ENCODE measurements at places on chromosomes 11 and 22. TPM values are rescaled to one million over a fixed set of nuclear protein-coding genes. Genes with fewer than 3 reads are reported as not detected.

The LSP1 gene
- total RNA-seq, result 1.3 TPM

The ASPHD2 gene
- total RNA-seq, result 4.1 TPM

DNA sequence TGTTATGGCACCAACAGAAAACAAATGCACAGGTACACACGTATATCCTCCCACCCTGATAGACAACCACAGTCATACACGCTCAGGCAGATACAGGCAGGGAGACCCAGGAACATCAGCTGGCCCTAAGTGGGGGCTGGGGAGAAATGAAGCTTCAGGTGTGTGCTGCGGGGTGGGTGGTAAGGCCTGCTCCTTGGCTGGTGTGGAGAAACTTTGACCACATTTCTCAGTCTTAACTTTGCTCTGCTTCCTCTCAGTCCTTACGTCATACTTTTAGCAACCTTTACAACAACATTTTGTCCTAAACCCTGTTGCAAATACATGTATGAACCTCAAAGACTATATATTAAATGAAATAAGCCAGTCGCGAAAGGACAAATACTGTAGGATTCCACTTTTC, 6.7 kb upstream of the ANAPC15 start:
- no peaks in the 10 kb centered on the region for H3K36me3 ChIP-seq
- no peak overlapping the region for H3K27ac ChIP-seq
- H3K27me3 ChIP-seq, result no peaks in the 10 kb centered on the region
- H3K4me1 ChIP-seq, result no peaks in the 10 kb centered on the region
- DNase-seq, result no peak

DNA sequence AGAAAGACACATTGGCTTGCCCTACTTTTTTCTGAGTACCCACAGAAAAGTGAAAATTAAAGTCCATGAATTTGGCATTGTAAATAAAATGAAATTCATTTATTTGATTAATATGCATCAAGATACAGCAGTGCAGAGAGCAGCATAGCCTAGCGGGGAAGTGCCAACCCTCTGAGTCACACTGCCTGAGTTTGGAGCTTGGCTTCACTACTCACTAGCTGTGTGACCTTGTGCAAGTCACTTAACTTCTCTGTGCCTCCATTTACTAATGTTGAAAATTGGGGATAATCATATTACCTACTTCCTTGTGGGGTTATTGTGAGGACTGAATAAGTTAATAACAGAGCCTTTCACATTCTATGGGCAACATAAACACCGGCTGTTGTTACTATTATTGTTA, 111.5 kb upstream of the CSNK2A3 start:
- H3K27me3 ChIP-seq, result no peaks in the 10 kb centered on the region
- no peak overlapping the region for H3K27ac ChIP-seq
- no peaks in the 10 kb centered on the region for H3K4me1 ChIP-seq
- H3K4me3 ChIP-seq, result no peak overlapping the region
- H3K36me3 ChIP-seq, result no peaks in the 10 kb centered on the region
- DNase-seq, result no peak

GRCh38 chr22:29937940-29938693, 55.1 kb downstream of the MTMR3 start:
- H3K27me3 ChIP-seq, result no peaks in the 10 kb centered on the region
- DNase-seq, result no peak

DNA sequence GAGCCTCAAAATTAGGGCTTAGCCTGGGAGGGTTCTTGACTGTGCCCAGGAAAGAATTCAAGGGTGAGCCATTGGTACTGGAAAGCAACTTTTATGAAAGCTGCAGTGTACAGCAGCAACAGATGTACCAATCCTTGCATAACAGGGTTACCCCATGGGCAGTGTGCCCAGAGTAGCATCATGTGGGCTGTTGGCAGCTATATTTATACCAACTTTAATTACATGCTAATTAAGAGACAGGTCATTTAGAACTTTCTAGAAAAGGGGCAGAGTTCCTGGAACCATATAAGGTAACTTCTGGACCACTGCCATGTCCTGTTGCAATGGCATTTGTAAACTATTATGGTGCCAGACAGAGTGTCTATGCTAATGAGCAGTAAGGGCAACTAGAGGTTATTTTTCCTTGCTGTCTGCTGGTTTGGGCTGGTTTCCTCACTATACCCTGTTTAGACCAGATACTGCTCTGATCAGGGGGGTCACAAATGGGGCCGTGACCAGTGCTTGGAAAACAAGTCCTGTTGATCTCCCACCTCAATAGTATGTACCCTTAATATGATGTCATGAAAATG, 1120.5 kb upstream of the RAG2 start:
- no peak overlapping the region for H3K27ac ChIP-seq
- DNase-seq, result no peak
- no peak overlapping the region for H3K4me3 ChIP-seq
- no peaks in the 10 kb centered on the region for H3K36me3 ChIP-seq

DNA sequence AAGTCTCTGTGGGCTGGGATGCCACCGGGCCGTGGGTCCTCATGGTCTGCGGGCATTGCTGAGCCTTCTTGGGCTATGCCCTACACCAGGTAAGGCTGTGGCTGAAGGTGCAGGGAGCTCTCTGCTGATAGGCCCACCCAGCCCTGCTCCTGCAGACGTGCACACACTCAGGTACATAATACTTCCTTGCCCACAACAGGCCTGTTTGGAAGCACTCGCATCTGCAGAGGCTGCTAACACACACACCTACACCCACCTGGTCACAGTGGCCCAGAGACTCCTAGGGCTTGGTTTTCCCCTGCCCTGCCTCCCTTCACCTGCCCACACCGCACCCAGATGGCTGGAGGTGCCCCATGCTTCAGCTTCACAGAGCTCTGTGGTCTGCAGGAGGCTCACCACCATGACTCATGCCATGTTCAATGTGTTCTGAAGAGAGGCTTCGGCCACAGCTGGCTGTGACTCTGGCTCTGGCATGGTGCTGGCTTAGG, 72.8 kb upstream of the KCNQ1OT1 start:
- no peak overlapping the region for H3K27ac ChIP-seq
- no peaks in the 10 kb centered on the region for H3K27me3 ChIP-seq
- no peaks in the 10 kb centered on the region for H3K36me3 ChIP-seq
- H3K4me1 ChIP-seq, result peaks cover 7% of the 10 kb centered on the region
- no peak overlapping the region for H3K4me3 ChIP-seq

- H3K4me1 ChIP-seq, result peaks cover 36% of the 10 kb centered on the region
- no peak for DNase-seq
- no peak overlapping the region for H3K4me3 ChIP-seq
Measured at GRCh38 chr11:124766156-124766555, 4.1 kb upstream of the ESAM start.

Measured in HCT116 (cell line).